IPS DF 19.7 (cell line): ENCODE measurements at places on chromosomes 2 and 18.

DNA sequence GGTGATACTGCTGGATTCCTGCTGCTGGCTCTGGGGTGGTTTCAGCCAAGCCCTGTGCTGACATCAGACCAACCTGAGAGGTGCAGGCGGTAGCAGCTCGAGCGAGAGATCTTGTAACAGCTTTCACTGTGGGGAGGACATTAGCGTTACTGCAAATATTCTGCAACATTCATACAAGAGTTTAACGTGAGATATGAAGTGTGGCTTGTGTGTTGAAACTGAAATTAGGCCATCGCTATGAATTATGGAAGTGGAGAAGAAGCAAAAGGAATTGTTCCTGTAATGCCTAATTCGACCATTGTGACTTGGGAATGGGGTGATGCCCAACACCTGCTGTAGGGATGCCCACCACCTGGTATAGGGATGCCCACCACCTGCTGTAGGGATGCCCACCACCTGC, 6.5 kb upstream of the MLPH start:
- no peak for DNase-seq

DNA sequence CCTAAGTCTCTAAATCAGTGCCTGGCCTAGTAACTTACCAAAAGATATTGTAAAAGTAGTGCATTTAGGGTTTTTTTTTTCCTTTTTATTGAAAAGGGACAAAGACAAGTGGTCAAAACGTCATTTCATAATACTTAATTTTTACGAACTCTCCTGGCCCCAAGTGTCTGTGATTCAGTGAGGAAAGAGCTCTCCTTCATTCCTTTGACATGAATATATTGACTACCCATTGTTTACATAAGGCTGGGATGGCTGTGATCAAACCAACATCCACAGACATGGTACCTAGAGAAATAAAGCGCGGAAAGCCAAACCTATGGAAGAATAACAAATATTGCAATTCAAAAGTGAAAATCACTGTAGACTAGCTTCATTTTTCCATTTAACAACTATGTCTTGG, 198.4 kb downstream of the BABAM2 start:
- no peak for DNase-seq

DNA sequence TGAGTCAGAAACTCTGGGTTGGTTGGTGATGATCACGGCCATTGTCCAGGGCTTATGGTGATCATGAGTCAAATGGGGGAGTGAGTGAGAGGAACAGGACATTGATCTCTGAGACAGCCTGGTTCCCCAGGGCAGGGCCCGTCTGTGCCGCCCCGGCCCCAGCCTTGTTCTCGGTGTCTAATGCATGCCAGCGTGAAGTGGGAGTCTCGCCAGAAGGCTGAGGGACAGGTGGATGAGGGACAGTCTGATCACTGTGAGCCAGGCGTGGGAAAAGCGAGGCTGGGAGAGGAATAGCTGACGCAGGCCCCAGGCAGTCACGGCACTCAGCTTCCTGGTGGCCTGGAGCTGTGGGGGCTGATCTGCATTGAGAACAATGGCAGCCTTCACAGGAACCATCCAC, 208.3 kb upstream of the HDAC4 start:
- no peak for DNase-seq

DNA sequence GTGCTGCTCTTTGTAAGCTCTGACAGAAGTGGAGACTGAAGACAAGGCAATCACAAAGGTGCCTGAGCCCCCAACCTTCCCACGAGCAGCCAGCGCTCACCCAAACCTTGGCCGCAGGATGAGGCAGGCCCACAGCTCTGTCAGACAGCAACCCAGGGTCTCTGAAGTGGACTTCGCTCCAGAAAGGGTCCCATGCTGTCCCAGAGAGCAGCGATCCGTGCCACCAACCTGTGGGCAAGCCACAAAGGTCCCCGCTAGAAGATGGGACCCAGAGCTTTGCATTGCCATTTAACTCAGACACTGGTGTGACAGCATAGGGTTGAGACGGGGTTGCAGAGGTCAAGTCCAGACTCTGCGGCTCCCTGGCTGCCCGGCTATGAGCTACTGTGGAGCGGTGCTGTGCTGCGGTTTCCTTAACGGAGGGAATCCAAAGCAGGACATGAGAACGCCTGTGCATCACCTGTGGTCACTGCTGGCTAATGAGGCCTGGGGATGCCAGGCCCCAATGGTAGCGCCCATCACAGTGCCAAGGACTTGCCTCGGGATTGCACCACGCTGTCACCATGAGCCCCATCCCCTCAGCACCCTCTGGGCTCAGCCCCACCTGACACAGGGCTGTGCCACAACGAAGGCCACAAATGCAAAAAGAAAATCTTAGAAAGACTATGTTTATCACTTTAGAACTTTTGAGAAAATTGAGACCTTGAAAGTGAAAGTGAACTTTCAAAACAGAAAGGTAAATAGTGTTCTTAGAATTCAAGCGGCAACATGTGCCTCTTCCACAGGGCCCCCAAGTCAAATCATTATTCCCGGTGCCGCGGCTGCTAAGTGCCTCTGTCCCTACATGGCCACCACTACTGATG, 103.4 kb downstream of the HDAC4 start:
- DNase-seq, result no peak

- no peak for DNase-seq
These were observed 18.1 kb upstream of the DYNC1I2 start for GRCh38 chr2:171669121-171669520.

DNA sequence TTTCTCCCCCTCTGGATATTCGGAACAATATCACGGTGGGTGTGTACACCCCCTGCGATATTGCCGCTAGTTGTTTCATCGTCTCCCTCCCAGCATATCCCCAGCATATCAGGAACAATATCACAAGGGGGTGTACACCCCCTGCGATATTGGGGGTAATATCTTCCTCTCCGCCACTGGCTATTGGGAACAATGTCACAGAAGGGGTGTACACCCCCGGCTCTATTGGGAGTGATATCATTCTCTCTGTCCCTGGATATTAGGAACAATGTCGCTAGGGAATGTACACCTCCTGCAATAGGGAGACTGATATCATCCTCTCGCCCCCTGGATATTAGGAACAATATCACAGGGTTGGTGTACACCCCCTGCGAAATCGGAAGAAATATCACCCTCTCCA, 1932.0 kb downstream of the SUCLG1 start:
- DNase-seq, result no peak

GRCh38 chr2:11290211-11290610, 54.2 kb downstream of the ROCK2 start:
- DNase-seq, result no peak
